Activated naive CD8-positive, alpha-beta T cell treated with anti-CD3 and anti-CD28 coated beads, Interleukin-2, amount 50 U/mL, for 24 hours (primary cell): ENCODE measurements at places on chromosomes 2 and 18.

- no peak for DNase-seq
Measured at GRCh38 chr2:129117434-129117833, 798.8 kb upstream of the HS6ST1 start.

DNA sequence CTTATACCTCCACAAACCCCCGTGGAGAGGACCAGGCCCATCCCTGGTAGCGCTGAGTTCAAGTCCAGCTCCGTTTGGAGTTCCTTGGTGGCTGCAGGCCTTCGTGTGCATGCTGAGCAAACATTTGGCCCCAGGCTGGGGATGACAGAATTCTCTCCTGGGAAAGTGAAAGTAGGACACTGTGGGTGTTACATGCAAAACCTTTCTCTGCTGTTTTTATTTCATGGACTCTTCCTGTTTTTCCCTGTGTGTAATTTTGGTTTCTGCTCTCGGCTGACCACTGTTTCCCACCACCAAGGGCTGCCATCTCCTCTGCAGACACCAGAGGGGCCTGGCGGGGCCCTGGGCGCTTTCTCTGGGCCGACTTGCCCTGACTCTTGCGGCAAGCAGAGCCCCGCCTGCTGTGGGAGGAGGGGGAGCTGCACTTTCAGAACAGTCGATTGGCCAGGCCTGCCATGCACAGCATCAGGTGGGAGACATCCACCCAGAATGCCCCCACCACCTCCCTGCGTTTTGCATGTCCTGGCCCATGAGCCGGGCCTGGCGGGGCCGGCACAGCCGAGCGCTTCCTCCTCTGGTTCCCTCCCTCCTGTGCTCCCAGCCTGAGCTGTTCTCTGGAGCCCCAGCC, 102.4 kb downstream of the CABLES1 start:
- DNase-seq: peak; percentile 66

- DNase-seq: no peak
Measured at GRCh38 chr2:231308631-231309428, 86.7 kb upstream of the B3GNT7 start.

DNA sequence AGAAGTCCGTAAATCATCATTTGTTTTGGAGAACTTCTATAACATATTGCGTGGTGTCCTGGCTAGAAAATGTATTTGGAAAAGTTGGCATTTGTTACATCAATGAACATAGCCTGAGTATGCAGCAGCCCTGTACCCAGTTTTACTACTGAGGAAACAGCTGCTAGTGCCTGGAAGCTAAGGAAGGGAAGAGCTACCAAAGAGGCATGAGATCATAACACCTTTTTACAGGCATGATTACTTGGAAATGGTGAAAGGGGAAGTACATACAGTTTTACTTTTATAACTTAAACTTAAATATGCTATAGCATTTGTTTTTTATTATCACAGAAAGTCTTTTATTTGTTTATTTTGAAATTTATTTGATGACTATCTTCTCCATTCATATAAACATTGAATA, 128.4 kb upstream of the MC4R start:
- no peak for DNase-seq

DNA sequence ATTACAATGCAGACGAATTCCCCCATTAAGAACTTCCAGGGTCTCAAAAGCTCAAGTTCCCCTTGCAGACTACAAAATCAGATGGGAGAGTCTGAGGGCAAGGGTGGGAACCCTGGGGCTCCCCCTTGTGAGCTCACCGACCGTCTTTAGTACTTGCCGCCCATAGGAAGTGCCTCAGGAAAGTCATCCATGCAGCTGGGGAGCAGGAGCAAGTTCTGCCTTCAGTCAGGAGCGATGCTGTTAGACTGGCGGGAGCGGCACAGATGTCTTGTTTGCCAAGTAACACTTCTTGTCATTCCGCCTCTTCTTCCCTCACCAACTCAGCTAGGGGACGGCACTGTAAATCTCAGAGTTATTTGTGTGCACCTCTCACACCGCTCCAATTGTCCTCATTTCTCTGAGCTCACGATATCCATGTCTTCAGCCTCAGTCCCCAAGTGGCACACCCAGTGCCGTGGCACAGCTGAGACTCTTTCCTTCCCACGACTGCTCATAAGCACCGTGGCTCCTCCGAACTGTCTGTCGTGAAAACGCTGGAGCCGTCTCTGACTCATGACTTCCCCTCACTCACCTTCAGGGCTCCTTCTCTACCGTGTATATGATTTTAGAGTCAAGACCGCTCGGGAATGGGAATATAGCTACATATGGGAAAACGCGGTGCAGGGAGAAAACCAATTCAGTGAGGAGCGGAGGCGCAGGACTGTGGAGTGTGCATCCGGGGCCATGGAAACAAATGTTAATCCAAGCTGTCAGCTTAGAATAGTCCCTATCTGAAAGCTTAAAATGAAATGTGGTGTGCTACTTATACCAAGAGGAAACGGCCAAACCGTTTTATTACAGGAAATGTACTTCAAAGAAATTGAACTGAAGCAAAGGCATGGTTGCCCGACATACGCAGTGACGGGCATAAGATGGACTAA, 34.0 kb downstream of the UXS1 start:
- DNase-seq: peak; percentile 61

DNA sequence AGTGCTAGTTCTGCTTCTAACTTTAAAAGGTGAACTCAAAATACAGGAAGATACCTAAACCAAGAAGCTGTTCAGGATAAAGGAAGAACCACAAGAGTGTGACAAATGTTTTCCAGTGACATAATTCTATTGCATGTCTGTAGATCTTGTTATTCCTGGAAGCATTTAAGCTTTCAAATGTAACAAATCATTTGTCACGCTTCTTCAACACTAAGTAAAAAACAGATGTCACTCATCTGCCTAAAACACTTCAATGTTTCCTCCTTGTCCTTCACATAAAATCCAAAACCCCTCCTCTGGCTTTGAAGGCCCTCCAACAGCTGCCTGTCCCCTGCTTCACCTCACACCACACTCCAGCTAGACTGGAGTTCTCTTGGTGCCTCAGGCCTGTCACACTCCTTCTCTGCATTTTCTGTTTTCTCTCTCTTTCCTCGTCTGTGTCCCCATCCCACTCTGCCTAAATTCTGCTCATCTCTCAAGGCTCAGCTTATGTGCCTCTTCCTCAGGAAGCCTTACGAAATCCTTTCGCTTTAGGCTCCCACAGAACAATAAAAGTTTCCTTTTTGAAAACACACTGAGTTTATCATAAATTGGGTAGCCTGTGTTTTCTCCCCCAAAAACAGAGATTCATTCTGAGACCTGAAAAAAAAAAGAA, 6.4 kb upstream of the CLEC4F start:
- DNase-seq: no peak

DNA sequence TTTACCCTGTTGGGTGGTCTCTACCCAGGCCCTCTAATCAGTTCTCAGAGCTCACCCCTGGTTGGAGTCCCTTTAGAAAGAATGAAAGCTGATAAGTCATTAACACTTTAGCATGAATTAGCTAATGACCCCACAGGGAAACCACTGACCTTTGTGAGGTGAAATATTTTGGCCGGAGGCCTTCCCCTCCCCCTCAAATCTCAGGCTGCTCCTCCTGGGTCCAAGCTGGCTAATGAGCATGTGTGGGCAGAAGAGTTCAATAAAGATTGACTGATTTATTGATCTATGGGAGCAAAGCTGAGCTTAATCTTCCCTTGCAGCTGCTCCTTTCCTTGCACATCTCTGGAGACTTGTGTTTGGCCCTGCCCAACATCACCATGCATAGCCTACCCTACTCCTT, 78.8 kb upstream of the CCDC85A start:
- no peak for DNase-seq

- no peak for DNase-seq
Measured at GRCh38 chr2:28356095-28356911, 36.4 kb upstream of the FOSL2 start.

GRCh38 chr2:60873381-60873780, 8.0 kb upstream of the REL start:
- DNase-seq: no peak

GRCh38 chr18:37659906-37660305, 94.3 kb upstream of the CELF4 start:
- no peak for DNase-seq

GRCh38 chr2:119441376-119442225, 9.9 kb downstream of the TMEM37 start:
- DNase-seq: no peak
